Upper lobe of left lung (tissue), 6 donors: ENCODE measurements at places on chromosomes 5 and 9.

DNA sequence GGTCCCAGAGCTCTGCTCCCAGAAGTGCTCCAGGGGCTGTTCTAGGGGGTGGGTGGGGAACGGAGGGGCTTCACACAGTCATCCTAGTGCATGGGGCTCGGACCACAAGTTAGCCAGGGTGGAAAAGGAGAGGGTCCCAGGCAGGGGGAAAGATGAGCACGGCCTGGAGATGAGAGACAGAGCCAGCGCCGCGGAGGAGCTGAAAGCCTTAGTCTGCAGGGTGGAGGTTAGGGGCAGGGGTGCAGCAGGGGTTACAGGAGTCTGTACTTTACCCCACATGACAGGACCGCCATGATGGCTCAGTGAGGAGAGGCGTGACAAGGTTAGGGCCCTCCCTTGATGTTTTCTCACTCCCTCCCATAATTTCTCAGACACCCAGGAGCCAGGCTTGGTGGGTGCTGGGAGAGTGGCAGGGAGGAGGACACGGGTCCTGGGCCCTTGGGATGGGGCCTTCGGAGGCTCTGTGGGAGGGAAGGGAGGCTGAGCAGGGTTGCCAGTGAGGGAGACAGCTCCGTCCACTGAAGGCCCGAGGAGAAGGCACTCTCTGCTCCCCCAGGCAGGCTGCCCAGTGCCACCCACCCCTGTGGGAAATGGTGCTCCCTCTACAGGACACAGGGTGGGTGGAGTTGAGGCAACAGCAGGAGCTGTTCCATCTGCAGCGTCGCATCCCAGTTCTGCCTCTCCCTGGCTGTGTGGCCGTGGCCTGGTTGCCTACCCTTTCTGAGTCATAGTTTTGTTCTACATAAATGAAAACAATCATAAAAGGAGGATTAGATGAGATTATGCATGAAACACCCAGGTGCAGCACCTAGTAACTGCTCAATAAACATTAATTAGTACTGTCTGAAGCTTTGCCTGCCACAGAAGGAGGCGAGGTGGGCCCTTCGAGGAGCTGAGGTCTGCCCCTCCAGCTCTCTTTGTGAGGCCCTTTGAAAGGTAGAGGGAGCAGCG is 66.2 kb downstream of the NDST1 start:
- no peaks in the 10 kb centered on the region for H3K4me1 ChIP-seq
- no peaks in the 10 kb centered on the region for H3K36me3 ChIP-seq
- DNase-seq = no peak
- no peaks in the 10 kb centered on the region for H3K27me3 ChIP-seq
- H3K4me3 ChIP-seq = no peak overlapping the region
- no peak overlapping the region for H3K27ac ChIP-seq

- no peak overlapping the region for H3K4me3 ChIP-seq
- no peaks in the 10 kb centered on the region for H3K36me3 ChIP-seq
- H3K4me1 ChIP-seq = no peaks in the 10 kb centered on the region
- no peaks in the 10 kb centered on the region for H3K27me3 ChIP-seq
These were observed 18.6 kb upstream of the AGXT2 start for GRCh38 chr5:35066260-35066795.

GRCh38 chr9:7165331-7165975 is 407.7 kb downstream of the KDM4C start:
- H3K36me3 ChIP-seq = peaks cover 7% of the 10 kb centered on the region
- H3K4me1 ChIP-seq = no peaks in the 10 kb centered on the region
- no peak for DNase-seq
- H3K27ac ChIP-seq = no peak overlapping the region
- H3K27me3 ChIP-seq = no peaks in the 10 kb centered on the region

- no peak for DNase-seq
- H3K27me3 ChIP-seq = no peaks in the 10 kb centered on the region
- H3K4me3 ChIP-seq = no peak overlapping the region
- H3K36me3 ChIP-seq = no peaks in the 10 kb centered on the region
- no peaks in the 10 kb centered on the region for H3K4me1 ChIP-seq
- H3K27ac ChIP-seq = no peak overlapping the region
These were observed 306.6 kb upstream of the DMRT1 start for GRCh38 chr9:534886-535285.

- H3K27me3 ChIP-seq = no peaks in the 10 kb centered on the region
- H3K27ac ChIP-seq = no peak overlapping the region
- H3K36me3 ChIP-seq = no peaks in the 10 kb centered on the region
- H3K4me1 ChIP-seq = peaks cover 25% of the 10 kb centered on the region
These were observed 189.7 kb downstream of the GNAQ start for GRCh38 chr9:77841739-77842386.

GRCh38 chr9:15271403-15271802 is 35.6 kb downstream of the TTC39B start:
- H3K27ac ChIP-seq = no peak overlapping the region
- peak; percentile 7 for DNase-seq
- H3K4me3 ChIP-seq = no peak overlapping the region

DNA sequence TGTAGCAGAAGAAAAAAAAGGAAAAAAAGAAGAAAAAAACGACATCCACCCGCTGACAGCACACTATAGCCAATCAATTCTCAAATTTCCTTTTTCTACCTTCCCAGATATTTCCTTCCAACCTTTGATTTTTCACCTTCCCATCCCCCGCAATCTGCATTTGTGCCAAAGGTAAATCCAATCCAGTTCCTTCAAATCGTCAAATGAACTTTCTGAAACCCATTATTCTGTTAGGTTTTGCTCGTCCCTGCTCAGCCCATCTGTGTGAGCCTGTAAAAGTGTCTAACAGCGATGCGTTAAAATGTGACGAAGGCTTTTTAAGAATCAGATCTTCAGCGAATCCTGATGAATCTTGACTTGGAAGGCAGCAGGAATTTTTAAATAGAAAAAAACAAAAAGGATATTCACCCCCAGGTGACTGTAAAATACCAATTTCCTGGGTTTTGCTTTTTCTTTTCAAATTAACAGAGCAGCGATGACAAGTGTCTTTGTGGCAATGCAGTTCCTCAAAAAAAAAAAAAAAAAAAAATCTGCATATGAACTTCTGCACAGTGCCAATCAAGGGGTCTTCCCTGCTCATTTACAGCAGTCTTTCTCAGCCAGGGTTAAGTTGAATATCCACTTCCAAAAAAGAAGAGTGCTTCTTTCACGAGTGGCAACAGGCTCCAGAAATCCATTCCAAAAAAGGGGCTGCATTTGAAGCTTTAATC is 367 bp upstream of the SHC3 start:
- peaks cover 30% of the 10 kb centered on the region for H3K4me1 ChIP-seq
- H3K27me3 ChIP-seq = no peaks in the 10 kb centered on the region
- H3K36me3 ChIP-seq = no peaks in the 10 kb centered on the region

GRCh38 chr5:122816756-122817155 is 28.7 kb upstream of the SNX24 start:
- no peak overlapping the region for H3K27ac ChIP-seq
- H3K27me3 ChIP-seq = no peaks in the 10 kb centered on the region
- no peak overlapping the region for H3K4me3 ChIP-seq
- no peak for DNase-seq
- H3K4me1 ChIP-seq = no peaks in the 10 kb centered on the region

- H3K4me3 ChIP-seq = no peak overlapping the region
- H3K36me3 ChIP-seq = no peaks in the 10 kb centered on the region
- H3K27ac ChIP-seq = no peak overlapping the region
- DNase-seq = no peak
These were observed 704.1 kb downstream of the PRELID2 start for GRCh38 chr5:145130996-145131395.

DNA sequence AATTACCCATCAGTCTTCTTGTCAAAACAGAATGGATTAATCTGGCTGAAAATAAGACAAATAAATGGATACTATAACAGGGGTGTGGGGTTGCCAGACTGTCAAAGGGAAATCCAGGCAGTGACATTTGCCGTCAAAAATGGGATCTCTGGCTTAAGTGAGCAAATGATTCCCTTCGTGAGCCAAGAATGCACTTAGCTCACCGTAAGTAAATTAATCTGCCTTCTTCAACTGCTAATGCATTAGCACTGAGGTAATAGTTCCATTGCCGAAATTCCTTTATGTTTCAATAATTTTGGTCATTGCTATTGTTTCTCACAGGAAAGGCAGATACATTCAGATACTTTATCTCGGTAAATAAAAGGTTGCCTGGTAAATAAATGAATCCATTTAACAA is 377.8 kb downstream of the KIAA0825 start:
- H3K4me1 ChIP-seq = no peaks in the 10 kb centered on the region
- H3K36me3 ChIP-seq = no peaks in the 10 kb centered on the region
- H3K27me3 ChIP-seq = no peaks in the 10 kb centered on the region
- no peak for DNase-seq
- no peak overlapping the region for H3K27ac ChIP-seq

GRCh38 chr5:179769271-179769670 is 24.5 kb upstream of the LTC4S start:
- no peaks in the 10 kb centered on the region for H3K27me3 ChIP-seq
- no peak for DNase-seq
- H3K27ac ChIP-seq = no peak overlapping the region

GRCh38 chr5:1892685-1893445 is 10.1 kb upstream of the IRX4 start:
- H3K27me3 ChIP-seq = no peaks in the 10 kb centered on the region
- no peak overlapping the region for H3K27ac ChIP-seq
- DNase-seq = no peak
- no peak overlapping the region for H3K4me3 ChIP-seq

DNA sequence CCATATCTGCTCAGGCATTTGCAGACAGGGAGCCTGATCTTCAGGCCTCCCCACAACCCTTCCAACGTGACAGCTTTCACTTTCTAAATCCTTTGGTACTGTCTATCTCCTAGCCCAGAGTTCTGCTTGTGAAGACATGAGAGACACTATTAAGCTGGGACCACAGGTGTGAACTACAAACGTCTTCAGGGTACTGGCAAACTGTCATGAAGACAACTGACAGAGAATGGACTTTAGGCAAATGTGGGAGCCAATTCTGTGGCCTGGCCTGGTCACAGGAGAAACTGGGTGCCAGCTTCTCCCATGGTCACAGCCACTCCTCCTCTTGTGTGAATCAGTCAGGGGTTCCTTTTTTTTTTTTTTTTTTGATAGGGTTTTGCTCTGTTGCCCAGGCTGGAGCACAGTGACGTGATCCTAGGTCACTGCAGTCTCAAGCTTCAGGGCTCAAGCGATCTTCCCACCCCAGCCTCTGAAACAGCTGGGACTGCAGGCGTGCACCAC is 10.4 kb downstream of the TRIM14 start:
- H3K27ac ChIP-seq = peak overlapping the region; percentile 19
- no peak overlapping the region for H3K4me3 ChIP-seq
- no peaks in the 10 kb centered on the region for H3K27me3 ChIP-seq

GRCh38 chr5:132474881-132475496 is 15.6 kb downstream of the IRF1 start:
- H3K27ac ChIP-seq = peak overlapping the region; percentile 76
- peaks cover 58% of the 10 kb centered on the region for H3K4me1 ChIP-seq

GRCh38 chr5:160327818-160328217 is 15.5 kb upstream of the CCNJL start:
- no peaks in the 10 kb centered on the region for H3K27me3 ChIP-seq
- H3K4me1 ChIP-seq = no peaks in the 10 kb centered on the region
- no peak for DNase-seq

DNA sequence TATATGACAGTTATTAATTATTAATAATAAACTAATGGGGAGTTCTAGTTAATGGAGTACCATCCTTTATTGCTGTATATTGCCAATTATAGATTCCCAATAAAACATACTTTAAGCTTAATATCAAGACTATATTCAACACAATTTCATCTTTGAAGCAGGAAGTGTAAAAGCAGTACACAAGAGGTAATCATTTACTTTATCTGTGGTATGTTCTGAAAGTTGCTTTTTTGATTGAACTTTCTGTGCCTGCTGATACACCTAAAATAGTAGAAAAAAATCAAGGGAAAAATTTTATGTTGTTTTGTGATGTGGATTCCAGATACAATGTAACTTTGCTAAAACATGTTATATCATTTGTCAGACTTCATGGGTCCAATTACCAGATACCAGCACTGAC is 58.0 kb downstream of the ACO1 start:
- H3K36me3 ChIP-seq = peaks cover 11% of the 10 kb centered on the region
- no peak overlapping the region for H3K4me3 ChIP-seq
- no peaks in the 10 kb centered on the region for H3K4me1 ChIP-seq

GRCh38 chr5:116528519-116529234 is 45.9 kb downstream of the SEMA6A start:
- H3K27me3 ChIP-seq = no peaks in the 10 kb centered on the region
- no peaks in the 10 kb centered on the region for H3K36me3 ChIP-seq
- H3K4me1 ChIP-seq = peaks cover 9% of the 10 kb centered on the region
- H3K27ac ChIP-seq = no peak overlapping the region

GRCh38 chr5:11387382-11387781 is 516.9 kb downstream of the CTNND2 start:
- H3K27ac ChIP-seq = no peak overlapping the region
- H3K27me3 ChIP-seq = no peaks in the 10 kb centered on the region
- H3K4me1 ChIP-seq = peaks cover 19% of the 10 kb centered on the region
